Right renal pelvis (tissue), 4 donors: ENCODE measurements at places on chromosomes 3 and 15. TPM values are rescaled to one million over a fixed set of nuclear protein-coding genes. Genes with fewer than 3 reads are reported as not detected.

DNA sequence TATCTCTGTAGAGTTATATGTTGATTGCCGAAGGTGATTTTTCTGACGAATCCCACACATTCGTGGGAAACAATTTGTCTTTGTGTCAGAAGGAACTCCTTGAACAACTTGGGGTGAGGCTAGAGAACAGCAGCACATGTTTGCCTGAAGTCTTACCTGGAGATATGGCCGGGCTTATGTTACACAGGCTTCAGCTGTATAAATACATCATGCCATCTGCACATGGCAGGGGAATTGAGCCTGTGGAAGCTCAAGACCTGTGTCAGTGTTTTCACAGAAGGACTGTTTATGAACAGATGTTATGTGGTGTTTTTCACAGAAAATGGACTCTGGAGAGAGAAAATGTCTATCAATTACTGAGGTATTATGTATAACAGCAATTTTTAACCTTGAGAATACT is 203.6 kb upstream of the MDFIC2 start:
- DNase-seq, result no peak

GRCh38 chr3:66797889-66798560 is 200.1 kb upstream of the KBTBD8 start:
- DNase-seq, result peak; percentile 52

DNA sequence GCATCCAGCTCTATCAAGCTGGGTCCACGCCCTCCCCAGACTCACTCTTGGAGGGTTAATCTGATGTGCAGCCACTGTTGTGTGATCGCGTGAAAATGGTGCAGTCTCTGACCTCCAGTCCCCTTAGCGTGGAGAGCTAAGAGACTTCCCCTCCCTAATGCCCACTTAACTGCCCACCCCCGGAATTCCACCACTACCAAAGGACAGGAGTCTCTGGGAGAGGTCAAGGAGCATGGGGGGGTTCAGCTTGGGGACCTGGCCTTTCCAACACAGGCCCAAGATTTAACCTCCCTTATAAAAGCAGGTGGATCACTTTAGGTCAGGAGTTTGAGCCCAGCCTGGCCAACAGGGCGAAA is 48.8 kb downstream of the CCDC12 start:
- DNase-seq, result no peak

- no peak for DNase-seq
Measured at GRCh38 chr3:3101660-3102458, 8.3 kb downstream of the IL5RA start.

DNA sequence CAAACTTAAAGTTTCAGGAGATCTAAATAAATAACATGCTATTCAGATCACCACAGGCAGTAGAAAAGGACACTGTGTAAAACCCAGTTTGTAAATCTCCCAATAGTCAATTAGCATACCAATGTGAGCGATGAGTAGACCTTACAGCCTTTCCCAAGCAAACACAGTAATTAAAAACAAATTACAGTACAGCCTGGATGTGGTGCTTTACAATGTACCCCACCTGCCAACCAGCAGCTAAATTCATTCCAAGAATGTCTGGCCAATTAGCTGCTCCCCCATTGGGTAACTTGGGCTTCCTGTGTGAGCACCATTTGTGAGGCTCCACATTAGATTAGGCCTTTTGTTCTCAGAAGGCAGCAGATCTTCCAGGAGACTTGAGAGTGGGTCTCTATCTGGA is 635.0 kb downstream of the TBL1XR1 start:
- DNase-seq, result no peak

DNA sequence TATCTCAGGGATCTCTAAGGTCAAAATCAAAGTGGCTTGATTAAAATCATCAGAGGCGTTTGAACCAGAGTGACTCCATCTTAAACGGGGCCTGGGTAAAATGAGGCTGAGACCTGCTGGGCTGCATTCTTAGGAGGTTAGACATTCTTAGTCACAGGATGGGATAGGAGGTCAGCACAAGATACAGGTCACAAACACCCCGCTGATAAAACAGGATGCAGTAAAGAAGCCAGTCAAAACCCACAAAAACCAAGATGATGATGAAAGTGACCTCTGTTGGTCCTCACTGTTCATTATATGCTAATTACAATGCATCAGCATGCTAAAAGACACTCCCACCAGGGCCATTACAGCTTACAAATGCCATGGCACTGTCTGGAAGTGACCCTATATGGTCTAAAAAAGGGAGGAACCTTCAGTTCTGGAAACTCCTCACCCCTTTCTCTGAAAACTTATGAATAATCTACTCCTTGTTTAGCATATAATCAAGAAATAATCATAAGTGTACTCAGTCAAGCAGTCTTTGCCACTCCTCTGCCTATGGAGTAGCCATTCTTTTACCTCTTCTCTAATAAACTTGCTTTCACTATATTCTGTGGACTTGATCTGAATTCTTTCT is 143.3 kb upstream of the SLCO3A1 start:
- DNase-seq, result no peak

Gene SPESP1
- 8.9 TPM for polyA plus RNA-seq

Gene UNC13C
- 8.9 TPM for polyA plus RNA-seq
